Naive thymus-derived CD4-positive, alpha-beta T cell (primary cell): ENCODE measurements at places on chromosomes 16 and 17. TPM values are rescaled to one million over a fixed set of nuclear protein-coding genes. Genes with fewer than 3 reads are reported as not detected.

Gene TELO2
- total RNA-seq = 54.4 and 58.9 TPM in 2 replicates

GRCh38 chr17:19387921-19388521 is 1.0 kb upstream of the MFAP4 start:
- no peak for DNase-seq

GRCh38 chr17:71922439-71922838 is 198.4 kb upstream of the SOX9 start:
- DNase-seq = no peak

DNA sequence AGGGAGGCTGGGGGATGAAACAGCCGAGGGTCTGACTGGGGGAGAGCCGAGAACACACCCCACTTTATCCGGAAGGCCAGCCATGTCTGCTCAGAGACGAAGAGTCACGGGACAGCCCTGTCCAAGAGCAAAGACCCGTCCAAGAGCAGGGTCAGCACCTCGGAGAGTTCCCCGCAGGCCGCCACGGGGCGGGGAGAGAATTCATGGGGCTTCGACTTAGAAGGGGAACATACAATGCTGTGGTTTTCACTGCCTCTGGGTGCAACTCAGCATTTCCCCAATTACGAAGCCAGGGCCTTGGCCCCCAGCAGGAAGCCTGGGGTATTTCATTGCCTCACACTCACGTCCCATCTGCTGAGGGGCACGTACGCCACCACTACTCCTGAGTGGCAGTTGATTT is 59.3 kb downstream of the JPH3 start:
- no peak for DNase-seq

- no peak for DNase-seq
These were observed 32.6 kb upstream of the ZNF469 start for GRCh38 chr16:88349903-88350900.

DNA sequence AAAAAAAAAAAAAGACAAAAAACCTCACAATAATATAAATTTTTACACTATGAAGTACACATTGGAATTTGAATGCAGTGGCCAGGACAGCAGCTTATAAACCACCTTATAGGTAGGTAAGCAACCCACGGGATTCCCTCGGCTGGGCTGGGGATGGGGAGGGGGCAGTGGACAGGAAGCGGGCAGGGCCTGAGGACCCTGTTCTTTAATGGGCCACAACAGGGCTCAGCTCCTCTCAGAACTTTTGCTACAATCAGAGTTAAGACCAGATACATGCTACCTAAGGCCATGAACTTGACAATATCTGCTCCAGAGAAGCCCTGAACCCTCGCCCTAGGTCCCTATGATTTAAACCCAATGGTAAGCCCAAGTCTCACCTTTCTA is 25.1 kb downstream of the STAT5A start:
- DNase-seq = no peak

Gene C17orf107
- 0.43 and 0.82 TPM in 2 replicates for total RNA-seq

- no peak for DNase-seq
These were observed 829 bp downstream of the PITPNM3 start for GRCh38 chr17:6555331-6556120.

Gene PPY
- total RNA-seq = not detected

DNA sequence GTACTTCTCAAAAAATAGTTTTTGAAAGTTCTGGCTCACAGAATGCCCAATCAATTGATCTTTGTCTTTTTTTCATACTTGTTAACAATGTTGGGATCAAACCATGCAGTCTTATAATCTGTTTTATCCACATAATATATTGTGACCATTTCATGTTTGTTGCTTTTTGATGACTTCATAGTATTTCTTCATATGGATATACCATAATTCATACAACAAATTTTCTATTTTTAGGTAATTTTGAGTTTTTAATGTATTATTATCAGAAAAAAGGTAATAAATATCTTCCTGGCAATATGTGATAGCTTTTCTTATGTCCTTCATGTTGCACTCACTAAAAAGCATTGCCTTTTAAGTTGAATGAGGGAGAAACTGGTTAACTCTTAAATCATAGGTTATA is 44.8 kb downstream of the TBC1D26 start:
- no peak for DNase-seq

DNA sequence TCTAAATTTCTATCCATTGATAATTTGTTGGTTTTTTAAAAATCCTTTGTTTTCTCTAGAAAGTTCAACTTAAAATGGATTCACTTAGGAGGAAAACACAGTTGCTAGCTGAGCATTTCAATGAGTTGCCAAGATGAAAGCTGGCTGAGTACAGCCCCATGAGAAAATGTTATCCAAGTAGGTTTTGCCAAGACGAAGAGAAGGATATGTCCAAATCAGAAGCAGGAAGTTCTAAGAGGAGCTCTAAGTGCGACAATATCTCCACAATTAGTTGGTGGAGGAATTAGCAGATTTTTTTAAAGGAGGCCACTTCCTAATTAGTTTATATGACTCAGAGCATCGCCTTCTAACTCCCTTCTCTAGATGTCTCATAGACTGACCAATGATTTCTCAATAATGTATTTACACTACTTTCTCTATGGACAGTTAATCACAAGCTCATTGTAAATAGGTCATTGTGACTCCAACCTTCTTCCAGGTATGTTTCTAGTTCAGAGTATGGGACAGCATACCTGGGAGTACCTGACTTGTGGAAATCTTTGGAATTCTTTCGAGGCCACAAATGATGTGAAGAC is 873.3 kb upstream of the SOX9 start:
- DNase-seq = no peak

DNA sequence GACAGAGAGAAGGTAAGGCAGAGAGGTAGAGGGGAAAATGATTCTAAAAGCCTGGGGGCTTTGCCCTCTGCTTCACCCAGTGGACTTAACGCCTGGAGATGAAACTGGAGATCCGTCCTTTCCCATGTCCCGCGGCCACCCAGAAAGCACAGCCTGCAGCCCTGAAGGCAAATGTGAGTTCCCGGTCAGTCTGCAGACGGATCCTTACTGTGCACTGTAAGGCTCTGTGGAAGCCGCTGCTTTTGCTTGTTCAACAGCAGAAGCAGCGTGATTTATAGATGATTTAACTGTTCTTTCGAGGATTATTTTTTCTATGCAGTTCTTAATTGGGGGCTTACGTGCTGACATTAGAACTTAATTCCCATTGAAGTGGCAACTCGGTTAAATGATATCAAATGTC is 290.4 kb downstream of the FOXL1 start:
- no peak for DNase-seq

Gene UNC45B
- total RNA-seq = 0.16 TPM

GRCh38 chr16:68272507-68273209 is 8.3 kb downstream of the SLC7A6 start:
- peak; percentile 87 for DNase-seq

- DNase-seq = no peak
These were observed 9.3 kb downstream of the CHD9NB start for GRCh38 chr16:53043428-53043831.

Gene TRIM47
- total RNA-seq = 8.7 TPM

Gene NPIPA8
- total RNA-seq = 1.0 and 1.1 TPM in 2 replicates

DNA sequence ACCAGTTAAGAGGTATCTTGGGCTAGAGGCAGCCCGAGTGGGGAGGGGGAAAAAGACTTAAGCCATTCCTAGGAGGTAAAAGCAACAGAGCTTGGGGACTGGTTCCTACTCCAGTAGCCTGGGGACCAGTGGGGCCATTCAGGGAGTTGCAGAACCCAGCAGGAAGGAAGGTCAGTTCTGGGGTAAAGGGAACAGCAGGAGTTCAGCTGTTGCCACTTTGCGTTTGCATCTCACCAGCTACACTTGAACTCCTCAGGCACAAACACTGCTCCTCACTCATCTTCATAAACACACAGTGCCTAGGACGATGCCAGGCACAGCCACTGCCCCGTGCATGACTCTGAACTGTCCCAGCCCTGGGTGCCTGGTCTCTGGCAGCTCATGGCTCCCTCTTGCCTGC is 4.0 kb downstream of the HAP1 start:
- no peak for DNase-seq

DNA sequence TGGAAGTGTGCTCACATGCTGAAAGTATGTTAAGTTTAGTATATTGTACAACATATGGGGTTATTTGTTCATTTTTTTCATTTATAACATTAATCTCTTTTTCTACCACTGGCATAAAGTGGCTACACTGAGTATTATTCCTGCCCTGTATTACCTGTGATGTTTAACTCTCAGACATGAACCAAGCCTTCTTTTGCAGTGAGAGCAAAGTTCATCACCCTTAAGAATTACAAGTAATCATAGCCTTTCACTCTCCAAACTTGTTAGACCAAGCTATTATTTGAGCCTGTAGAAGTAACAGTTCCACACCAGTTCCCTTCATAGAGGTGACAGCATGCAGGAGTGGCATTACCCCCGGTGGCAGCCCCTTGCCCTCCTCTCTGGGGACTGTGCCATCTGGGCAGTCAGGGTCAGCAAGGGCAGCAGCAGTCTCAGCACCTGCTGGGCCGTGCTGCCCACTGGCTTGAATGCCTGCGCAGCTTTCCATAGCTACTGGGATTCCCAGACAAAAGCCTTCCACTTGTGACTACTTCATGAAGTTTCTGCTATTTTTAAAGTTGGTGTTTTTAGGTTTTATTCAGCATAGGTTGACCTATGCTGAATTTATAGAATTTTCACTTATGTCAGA is 71.3 kb downstream of the TMC6 start:
- DNase-seq = no peak

GRCh38 chr17:21223086-21223485 is 9.1 kb upstream of the TMEM11 start:
- no peak for DNase-seq

Gene RAMP2
- total RNA-seq = not detected

DNA sequence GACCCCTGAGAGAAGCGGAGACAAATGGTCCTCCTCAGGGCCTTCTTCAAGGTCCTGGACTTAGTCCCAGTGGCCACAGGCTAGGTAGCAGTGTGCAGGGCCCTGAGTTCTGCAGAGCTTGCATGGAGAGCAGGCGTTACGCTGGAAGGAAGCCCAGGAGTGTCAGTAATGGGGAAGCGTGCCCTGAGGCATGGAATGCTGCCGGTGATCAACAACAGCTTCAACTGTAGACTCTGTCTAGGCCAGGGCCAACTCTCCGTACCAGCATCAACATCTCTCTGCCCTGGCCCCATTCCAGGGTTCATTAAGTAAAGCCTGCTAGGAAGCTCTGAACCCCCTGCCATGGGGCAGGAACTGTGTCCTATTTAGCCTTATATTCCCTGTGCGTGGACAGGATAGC is 568 bp upstream of the TNK1 start:
- DNase-seq = no peak

GRCh38 chr16:66568355-66568754 is 2.1 kb downstream of the CMTM1 start:
- DNase-seq = no peak

DNA sequence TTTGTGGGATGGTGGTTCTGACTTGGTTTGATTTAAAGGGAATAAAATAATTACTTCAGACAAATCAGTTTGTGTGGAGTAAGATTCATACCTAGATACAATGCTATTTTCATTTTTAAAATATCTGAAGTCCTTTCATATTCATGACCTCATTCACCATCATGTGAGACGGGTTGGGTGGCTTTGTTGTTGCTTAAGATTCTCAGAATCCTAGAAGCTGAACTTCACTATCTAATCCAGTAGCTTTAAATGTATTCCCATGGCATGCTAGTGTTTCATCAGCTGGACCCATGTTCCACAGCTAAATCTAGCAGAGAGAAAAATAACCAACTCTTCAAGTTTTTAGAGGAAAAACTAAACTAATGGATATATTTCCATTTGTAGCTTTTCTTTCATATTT is 2.7 kb upstream of the AMFR start:
- DNase-seq = no peak

GRCh38 chr17:5854871-5855554 is 215.2 kb upstream of the WSCD1 start:
- DNase-seq = no peak

Gene NSF
- 35.3 TPM for total RNA-seq

- no peak for DNase-seq
These were observed 160.1 kb upstream of the IRX3 start for GRCh38 chr16:54446639-54447038.

Gene KRT23
- total RNA-seq = 0.83 TPM

Gene GNG13
- not detected in 2 replicates for total RNA-seq

Gene GCGR
- total RNA-seq = not detected

Gene ZNF598
- total RNA-seq = 54.2 TPM

- no peak for DNase-seq
These were observed 22.0 kb upstream of the SSTR5 start for GRCh38 chr16:1050516-1050915.

DNA sequence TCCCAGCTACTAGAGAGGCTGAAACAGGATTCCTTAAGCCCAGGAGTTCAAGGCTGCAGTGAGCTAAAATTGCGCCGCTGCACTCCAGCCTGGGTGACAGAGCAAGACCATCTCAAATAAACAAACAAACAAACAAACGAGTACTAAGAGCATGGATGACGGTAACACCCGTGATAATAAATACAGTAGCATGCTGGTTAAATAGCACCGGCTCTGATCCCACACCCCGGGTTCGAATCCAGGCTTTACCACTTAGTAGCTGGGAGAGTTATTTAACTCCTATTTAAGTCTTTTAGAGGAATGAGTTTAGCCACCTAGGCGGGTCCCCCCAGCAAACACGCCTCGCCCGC is 301 bp upstream of the METTL22 start:
- no peak for DNase-seq

DNA sequence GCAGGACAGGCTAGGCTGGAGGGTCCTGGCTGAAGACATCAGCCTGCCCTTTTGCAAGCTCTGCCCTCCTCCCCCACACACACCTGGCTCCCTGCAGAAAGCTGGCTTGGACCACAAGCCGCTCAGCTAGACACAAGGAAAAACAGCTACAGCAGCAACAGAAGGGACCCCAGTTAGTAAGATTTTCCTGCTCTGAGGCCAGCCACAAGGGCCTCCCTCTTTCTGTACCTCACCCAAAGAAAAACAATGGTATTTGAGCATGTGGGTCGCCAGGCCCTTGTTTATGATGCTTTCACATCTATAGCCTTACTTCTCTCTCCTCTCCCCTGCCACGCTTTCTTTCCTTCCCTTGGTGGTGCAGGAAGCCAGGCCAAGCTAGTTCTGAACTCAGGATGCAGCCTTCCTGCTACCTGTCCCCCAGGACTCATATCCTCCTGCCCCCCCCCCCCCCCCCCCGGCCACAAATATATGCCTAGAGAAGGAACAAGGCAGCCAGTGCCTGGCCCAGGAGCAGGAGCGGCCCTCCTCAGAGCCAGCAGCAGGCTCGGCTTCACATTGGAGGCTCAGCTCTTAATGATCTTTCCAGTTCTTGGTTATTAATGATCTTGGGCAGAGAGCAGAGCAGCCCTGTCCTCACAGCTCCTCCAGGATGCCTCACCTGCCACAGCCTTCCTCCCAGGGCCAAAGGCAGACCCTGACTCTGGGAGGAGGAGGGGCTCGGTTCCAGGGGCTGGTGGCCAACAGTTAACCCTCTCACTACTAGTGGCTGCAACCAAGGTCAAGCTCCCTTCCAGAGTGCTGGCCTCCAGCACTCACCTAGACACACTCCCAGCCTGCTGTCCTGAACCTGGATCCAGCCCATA is 19.5 kb downstream of the GRIN2C start:
- DNase-seq = no peak

Gene MT1B
- total RNA-seq = not detected

GRCh38 chr17:4733073-4733531 is 1.9 kb downstream of the MED11 start:
- DNase-seq = no peak

Gene MEOX1
- 1.6 and 2.5 TPM in 2 replicates for total RNA-seq

- no peak for DNase-seq
These were observed 186.8 kb downstream of the KIF2B start for GRCh38 chr17:54009502-54009901.
